Brain microvascular endothelial cell (primary cell): ENCODE measurements at places on chromosomes 12 and 14.

DNA sequence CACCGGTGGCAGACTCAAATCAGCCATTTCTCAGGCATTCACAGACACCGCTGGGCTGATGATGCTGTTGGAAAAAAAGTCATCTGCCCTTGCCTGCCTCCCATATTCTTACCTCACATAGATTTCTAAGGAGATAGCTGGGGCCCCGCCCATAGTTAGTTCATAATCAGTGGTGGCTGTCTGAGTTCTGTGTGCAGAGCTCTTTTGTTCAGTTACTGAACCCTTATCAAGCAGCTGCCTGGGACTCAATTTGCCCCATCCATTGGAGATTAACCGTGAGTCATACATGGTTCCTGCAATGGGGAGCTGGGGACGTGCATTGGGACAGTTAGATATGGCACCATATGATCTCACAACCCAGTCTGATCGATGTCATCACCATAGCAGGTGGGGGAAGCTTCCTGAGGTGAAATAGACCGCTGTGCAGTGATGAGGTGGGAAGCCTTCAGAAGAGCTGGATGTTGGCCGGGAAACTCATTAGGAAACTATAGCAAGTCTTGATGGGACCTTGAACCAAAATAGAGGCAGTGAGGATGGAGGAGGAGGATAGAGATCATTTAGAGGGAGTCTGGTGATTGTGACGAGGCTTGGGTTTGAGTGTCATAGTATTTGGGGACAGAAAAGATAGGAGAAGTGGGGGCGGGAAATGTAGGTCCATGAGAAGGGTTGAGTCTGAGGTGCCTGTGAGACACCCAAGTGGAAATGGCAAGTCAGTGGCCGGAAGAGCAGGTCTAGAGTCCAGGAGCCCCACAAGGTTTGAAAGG is 147.8 kb downstream of the GCH1 start:
- no peak for DNase-seq

- peak; percentile 2 for DNase-seq
These were observed 17.7 kb upstream of the C1S start for GRCh38 chr12:7042842-7043241.

GRCh38 chr14:67285876-67286452 is 44.7 kb downstream of the PALS1 start:
- no peak for DNase-seq

DNA sequence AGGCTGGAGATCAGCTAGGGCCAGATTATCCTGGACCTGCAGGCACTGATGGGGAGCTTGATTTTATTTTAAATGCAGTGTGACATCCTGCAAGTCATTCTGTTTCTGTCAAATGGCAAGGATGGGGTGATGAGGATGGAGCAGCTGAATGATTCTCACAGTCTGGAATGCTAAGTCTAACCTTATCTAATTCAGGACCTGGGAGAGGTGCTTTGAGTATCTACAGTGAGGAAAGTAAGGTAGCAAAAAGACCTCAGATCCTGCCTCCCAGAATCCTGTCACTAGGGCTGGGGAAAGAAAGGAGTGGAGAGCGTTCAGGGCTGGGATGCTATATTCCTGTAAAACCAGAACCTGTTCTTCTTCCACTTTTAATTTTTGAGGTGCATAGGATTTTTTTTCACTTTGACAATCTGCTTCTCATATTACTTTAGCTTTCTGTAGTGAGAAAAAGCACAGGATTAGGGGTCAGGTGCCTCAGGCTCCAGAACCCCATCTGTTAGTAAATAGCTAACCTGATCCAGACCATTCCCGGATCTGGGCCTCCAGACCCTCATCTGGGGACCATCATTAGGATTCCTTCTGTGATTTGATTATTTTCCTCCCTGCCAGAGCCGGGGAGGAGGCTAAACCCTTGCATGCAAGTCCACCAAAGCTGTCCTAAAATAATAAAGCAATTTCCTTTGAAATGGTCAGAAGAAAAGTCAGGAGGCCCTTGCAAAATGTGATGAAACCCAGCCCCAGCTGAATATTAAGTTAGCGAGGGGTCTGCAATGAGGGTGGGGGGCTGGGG is 54.7 kb downstream of the ASCL1 start:
- DNase-seq, result no peak

GRCh38 chr12:105030820-105031807 is 45.0 kb downstream of the NOPCHAP1 start:
- DNase-seq, result no peak

- no peak for DNase-seq
These were observed 150.6 kb downstream of the BCAT1 start for GRCh38 chr12:24798335-24798734.

- no peak for DNase-seq
These were observed 66.6 kb upstream of the C14orf180 start for GRCh38 chr14:104512771-104513640.

DNA sequence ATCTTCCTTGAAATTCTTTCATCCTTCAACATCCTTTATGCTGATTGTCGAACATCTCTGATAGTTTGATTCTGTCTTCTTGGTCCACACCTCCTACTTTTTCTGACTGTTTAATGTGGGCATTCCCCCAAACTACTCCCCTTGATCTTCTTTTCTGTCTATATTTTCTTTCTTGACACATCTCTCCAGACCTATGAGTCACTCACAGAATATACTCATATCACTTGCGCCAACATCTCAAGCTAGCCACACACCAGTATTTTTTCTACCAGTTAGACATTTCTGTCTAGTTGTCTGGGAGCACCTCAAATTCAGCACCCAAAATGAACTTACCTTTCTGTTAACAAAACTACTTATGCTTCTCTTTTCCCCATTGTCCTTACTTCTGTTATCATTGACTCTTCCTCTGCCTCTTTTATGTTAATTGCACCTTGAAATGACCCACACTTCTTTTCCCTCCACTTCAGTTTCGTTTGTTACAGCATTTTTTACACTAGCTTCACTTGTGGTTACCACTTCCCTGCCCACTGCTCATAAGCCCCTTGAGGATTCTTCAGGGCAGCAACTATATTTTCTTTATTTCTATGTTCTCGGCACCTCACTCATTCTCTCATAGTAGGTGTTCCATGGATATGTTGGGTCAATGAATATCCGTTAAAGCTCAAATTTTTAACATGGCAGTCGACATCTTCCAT is 33.5 kb downstream of the TSHR start:
- DNase-seq, result peak; percentile 10

DNA sequence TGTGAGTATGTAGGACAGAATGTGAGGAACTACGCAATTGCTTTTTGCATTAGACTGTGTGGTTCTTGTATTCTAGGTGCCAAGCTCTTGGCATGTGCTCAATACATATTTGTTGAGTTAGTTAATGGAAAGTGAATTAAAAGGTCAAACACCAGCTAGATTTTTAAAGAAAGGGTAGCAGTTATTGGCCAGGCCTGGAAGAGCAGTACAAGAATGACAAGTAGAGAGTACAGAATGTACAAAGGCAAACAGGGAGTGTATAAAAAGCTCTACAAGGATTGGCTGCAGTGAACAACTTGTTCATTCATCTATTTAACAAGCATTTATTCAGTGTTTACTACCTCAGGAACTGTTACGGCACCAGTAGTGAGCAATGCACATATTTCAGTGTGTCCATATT is 854.0 kb upstream of the SEL1L start:
- no peak for DNase-seq

DNA sequence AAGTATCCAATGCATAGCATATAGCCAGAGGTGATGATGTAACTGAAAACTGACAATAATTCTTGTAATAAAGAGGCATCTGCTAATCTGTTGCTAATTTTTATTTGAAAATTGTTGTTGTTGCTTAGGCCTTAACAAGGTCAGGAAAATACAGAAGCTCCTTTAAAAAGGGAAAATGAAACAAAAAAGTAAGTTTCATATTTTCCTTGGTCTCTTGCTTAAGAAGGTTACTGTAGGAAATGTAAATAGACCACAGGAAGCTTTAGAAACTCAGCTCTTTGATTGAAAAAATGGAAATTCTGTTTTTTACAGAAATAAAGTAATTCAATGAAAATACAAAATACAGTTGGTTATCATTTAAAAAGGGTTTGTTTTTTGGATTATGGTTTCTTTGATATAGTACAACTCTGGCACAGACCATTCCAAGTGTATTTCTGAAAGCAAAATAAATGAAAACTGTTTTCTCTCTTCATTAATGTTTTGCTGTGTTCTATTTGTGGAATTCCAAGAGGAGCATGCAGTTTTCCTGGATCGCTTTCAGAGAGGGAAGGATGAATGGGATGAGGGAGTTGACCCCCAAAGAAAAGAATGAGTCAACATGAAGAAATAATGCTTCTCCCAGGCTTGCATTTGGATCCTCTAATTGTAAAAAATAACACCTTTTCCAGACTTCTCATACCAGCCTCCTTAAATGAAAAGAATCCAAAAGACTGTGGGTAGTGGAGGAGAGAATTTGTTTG is 398.0 kb upstream of the FAR2 start:
- no peak for DNase-seq

DNA sequence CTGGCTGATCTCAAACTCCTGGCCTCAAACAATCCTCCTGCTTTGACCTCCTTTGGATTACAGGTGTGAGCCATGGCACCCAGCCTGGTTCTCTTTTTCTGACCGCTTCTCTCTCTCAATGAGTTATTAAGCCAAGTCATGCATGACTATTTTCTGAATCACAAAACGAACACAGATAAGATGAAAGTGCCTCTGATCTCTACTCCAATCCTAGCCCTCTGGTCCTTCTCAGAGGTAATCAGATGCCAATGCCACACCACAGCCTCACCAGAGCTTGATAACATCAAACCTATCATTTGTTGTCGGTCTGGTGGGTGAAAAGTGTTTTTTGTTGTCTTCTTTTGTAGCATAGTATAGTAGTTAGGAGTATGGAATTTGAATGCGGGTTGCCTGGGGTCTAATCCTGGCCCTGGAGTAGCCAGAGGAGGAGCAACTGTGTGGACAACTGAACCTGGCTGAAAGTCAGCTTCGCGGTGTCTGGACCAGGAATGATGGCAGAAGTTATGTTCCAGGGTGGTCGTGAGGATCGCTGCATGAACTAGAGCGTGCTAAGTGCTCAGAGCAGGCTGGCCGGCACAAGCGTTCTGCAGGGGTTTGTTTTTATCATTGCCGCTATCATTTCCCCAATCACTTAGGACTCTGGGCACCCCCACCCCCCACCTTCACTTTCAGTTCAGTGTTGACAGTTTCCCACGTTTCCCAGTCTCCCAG is 77.9 kb downstream of the SPRING1 start:
- DNase-seq, result peak; percentile 55

DNA sequence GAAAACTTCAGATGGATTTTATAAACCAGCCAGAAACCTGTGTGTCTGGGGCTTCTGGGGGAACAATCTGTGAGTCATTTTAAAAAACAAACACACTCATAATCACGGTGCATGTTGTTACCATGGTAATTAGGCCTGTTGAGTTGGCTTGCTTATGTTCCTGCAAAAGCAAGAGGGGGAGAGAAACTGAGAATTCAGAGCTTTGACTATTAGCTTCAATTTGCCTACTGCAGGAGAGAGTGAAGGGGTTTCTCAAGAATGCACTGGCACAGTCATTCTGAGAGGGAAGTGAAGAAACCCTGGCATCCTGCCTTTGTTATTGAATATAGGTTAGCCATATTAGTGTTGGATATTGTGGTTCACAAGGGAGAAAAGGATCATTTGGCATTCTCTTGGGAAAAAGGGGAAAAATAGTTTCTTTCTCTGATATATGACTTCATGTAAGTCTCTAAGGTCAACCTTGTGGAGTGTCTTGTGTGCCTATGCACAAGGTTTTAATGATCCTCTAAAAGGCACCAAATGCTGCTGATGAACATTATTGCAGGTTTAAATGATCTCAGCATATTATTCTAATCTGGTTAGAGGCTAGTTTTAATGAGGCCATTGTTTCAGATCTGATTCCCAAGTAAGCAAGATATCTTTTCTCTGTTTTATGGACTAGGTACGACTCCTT is 12.9 kb downstream of the GNG2 start:
- DNase-seq, result peak; percentile 94

DNA sequence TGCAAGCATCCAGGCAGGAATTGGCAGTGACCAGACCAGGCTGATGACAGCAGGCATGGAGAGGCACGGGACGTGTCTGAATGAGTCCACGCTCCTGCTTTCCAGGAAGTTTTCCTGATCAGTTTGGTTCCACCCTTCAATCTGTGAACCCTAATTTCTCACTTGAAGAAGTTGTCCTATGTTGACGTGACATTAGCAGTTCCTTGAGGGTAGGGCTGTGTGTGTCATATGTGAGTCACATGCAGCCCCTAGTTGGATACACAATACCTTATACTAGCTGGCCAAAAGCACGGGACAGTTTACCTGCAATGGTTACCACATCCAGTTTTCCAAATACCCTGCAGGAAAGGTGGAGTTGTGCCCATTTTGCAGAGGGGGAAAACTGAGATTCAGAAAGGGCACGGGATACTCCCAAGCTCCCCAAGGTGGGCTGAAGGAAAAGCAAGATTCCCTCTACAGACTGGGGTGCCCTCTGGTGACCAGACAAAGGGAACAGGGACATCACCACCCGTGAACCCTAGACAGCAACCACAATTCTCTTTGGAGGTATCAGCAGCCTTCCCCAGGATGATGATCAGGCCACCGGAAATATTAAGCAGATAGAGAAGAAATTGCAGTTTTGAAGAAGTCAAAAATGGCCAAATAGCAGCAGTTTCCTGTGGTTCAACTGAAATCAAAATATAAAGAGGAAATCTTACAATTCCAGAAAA is 194.5 kb downstream of the PHETA1 start:
- no peak for DNase-seq

GRCh38 chr12:20459920-20460319 is 91.6 kb downstream of the PDE3A start:
- no peak for DNase-seq
